ENCODE measurements at places on chromosomes 11 and 22.

GRCh38 chr11:2089536-2090165 is 49.5 kb downstream of the IGF2 start:
- peak; percentile 55 for DNase-seq

GRCh38 chr22:22200569-22201184 is 43.9 kb upstream of the VPREB1 start:
- no peak for DNase-seq

DNA sequence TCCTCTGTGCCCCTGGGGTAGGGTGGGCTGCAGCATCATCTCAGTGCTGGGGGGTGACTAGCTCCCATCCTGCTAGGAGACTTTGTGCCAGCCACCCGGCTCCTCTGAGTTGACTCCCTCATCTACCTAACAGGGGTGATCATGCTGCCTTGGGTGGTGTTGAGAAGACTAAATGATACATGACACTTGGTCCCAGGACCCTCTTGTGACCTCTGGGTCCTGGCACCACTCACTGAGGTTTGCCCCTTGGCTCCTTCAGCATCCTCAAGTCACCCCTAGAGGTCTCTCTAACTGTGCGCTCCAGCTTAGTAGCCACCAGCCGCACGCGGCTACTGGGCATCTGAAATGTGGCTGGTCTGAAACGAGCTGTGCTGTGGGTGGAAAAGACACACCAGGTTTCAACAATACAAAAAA is 72.1 kb downstream of the LRRC32 start:
- no peak for DNase-seq

GRCh38 chr22:22941831-22942510 is 54.4 kb downstream of the IGLL5 start:
- no peak for DNase-seq

DNA sequence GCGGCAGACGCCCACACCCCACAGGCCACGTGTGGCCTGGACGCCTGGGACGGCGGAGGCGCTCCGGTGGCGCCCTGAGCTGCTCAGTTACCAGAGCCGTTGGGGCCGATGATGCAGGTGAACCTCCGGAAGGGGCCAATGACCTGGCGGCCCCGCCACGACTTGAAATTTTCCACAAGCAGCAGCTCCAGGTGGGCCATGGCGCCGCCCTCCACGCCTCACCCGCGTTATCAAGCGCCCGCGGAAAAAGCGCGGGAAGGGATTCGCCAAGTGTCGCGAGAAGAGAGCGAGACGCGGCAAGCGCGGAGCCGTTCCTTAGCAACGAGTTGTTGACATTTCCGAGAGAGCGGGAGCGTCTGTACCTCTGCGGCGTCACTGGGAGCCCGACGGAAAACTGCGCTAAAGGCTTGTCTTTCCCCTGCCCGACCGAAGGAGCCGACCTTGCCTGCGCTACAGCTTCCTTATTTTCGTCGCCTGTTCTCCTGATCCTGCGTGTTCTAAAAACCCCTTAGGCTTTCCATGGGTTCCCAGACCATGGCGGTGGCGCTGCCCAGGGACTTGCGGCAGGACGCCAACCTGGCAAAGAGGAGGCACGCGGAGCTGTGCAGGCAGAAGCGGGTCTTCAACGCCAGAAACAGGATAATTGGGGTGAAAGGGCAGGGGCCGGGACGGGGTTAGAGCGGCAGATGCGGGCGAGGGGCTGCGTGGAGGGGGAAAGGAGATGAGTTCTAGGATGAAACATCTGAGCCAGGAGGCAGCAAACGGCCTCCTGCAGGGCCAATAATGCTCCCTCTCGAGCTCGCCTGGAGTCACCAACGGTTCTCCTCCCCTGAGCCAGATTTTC is at the start of the genes RIBC2 and SMC1B:
RIBC2 (plus strand) TSS at position 326 of the 844 bp plus-strand sequence; CDS start at position 520, 194 bp downstream.
SMC1B (minus strand) TSS at position 232 of the 844 bp plus-strand sequence; CDS start at position 200, 32 bp downstream.
- peak; percentile 85 for DNase-seq

GRCh38 chr22:50435291-50436014 is 39.4 kb downstream of the SBF1 start:
- no peak for DNase-seq

DNA sequence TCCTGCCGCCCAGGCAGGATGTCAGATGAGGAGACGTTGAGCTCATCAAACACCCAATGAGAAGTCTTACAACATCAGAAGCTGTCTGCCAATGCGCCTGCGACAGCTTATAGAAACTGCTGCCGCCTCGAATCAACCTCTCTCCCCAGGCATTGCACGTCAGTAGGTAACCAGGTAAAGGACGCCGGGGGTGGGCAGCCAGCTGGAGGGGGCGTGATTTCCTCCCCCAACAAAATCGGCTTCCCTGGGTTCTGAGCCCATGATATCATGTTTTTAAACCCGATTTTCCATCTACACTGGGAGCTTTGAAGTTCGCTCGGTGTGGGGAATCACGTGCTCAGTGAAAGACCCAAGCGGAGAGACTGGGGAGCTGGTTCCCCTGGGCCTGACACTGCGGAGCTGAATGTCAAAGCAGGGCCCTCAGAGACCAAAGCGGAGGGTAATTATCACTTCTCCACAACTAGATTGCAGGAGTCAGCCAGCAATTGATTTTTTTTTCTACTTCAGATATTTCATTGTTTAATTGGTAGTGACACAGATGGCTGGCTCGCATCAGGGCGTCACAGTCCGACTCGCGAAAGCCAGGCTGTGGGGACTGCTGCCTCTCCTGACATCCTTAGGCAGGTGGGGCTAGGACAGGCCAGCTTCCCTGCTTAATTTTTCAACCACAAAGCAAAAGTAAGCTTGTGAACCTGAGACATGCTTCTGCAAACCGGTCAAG is 15.4 kb downstream of the FAM83F start:
- DNase-seq = peak; percentile 16

DNA sequence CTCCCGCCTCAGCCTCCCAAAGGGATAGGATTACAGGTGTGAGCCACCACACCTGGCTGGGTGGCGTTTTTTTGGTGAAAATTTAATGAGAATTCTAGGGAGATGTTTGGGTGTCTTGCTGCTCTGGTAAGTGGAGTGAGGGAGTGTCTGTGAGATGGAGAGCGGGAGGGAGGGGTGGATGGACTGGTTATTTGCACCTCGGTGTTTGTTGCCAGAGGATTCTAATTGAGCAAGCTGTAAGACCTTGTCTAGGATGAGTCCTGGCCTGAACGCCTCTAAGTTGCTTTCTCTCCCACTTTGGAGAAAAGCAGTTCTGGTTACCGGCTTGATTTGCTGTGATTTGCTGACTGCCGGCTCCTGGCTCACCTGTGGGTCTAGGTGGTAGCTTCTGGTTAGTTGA is 22.0 kb upstream of the GRAMD4 start:
- no peak for DNase-seq

- no peak for DNase-seq
Measured at GRCh38 chr11:45042560-45042959, 91.9 kb upstream of the TP53I11 start.

GRCh38 chr11:120326845-120327281 is 1.8 kb downstream of the TLCD5 start:
- no peak for DNase-seq

DNA sequence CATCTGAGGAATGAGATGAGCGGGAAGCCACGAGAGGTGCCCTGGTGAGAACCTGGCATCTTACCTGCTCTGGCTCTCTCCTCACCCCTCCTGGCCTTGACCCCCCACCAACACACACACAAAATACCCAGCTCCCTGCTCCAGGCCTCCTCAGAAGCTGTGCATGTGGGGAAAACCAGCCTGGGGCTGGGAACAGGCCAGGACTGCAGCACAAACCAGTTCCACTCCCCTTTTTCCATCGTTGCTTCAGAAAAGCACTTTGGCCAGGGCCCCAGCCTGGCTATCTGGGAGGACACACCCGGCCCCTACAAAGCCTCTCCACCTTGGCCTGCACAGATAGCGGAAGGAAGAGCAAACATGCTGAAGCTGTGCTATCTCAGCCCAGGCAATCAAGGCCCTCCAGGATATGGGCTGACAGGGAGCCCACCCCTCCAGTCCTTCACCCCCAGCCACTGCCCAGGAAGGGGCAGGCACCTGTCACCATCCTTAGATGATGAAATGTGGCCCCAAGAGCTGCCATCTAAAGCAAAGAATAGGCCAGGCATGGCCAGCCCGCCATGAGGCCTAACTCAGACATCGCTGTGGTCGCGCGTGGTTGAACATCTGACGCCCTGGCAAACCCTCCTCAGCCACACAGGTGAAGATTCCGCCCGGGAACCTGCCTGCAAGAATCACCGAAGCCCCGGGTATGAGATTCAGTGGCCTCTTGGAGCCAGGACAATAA is 35.4 kb downstream of the PISD start:
- no peak for DNase-seq

DNA sequence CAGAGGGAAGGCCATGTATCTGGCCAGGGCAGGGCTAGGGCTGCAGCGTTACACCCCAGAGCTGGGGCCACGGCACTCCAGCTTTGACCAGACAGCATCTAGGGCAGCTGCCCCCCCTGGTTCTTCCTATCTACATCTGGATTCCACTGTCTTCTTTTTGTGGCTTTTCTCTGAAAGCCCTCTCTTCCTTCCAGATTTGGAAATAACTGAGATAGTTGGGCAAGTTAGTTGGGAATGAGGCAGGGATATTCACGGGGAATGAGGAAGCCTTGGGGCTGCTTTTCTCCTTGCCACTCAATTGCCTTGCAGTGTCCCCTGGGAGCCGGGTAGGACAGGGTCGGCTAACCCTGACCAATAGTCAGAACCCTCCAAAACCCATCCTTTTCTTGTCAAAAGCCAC is 26.8 kb downstream of the CLMP start:
- no peak for DNase-seq

GRCh38 chr22:45535290-45535689 is 32.6 kb downstream of the FBLN1 start:
- no peak for DNase-seq

GRCh38 chr11:68441466-68442230 is 18.9 kb upstream of the PPP6R3 start:
- no peak for DNase-seq

GRCh38 chr11:36447947-36448346 is 62.1 kb downstream of the TRAF6 start:
- DNase-seq = no peak

All from activated CD4-positive, alpha-beta T cell treated with anti-CD3 and anti-CD28 coated beads, Interleukin-2, amount 50 U/mL, for 48 hours (primary cell).